ENCODE measurements at places on chromosomes 12 and 14. TPM values are rescaled to one million over a fixed set of nuclear protein-coding genes. Genes with fewer than 3 reads are reported as not detected.

DNA sequence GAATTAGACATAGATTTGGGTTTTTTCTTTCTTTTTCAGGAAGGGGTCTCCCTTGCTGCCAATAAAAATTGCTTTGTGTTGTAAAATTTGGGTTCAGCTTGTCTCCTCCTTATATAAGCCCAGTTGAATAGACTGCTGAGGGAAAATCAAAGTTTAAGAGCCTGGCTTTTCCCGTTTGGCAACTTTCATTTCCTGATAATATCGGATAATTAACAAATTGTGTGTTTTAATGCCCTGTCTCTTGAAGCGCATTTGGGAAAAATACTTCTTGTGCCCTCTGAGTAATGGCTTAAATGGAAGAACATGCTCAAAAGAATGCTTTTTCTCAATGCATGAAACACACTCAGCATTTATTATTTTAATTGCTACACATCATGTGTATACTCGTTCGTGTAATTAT lies 198.0 kb upstream of the DCN start:
- no peak for DNase-seq

- DNase-seq, result no peak
Observed at GRCh38 chr12:108783446-108783845, 52.1 kb upstream of the CORO1C start.

DNA sequence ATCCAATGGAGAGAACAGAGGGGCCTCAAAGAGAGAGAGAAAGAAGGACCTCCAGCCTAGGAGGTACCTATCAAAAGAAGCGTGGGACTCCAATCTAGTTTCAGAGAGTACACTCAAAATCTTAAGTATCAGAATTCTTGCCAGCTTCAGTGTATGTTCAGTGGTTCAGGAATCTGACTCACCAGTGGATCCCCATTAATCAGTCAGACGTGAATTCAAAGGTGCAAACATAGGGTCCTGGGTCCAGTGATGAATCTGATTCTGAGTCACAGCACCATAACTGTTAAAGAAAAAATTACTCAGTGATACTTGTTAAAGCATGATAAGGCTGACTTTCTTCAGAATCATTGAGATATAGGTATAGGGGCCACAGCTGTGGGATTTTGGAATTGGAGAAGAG lies 33.2 kb downstream of the ETNK1 start:
- DNase-seq, result no peak

- DNase-seq, result no peak
Observed at GRCh38 chr12:123427036-123427769, 9.3 kb downstream of the RILPL2 start.

The USP30 gene
- polyA plus RNA-seq, result 27.8 TPM

GRCh38 chr14:32043624-32044023 lies 33.5 kb upstream of the ARHGAP5 start:
- DNase-seq, result no peak

DNA sequence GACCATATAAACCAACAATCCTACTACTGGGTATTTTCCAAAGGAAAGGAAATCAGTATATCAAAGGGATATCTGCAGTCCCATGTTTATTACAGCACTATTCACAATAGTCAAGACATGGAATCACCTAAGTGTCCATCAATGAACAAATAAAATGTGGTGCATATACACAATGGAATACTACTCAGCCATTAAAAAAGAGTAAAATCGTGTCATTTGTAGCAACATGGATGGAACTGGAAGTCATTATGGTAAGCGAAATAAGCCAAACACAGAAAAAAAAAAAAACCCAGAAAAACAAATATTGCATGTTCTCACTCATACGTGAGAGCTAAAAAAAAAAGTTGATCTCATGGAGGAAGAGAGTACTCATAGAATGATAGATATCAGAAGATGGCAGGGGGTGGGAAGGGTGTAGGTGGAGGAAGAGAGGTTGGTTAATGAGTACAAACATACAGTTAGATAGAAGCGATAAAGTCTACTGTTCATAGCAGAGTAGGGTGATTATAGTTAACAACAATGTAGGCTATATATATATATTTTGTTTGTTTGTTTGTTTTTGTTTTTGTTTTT lies 49.3 kb downstream of the BCAT1 start:
- no peak for DNase-seq

The PRIMA1 gene
- polyA plus RNA-seq, result 1.4 TPM

The RNU4-1 gene
- polyA plus RNA-seq, result not detected

DNA sequence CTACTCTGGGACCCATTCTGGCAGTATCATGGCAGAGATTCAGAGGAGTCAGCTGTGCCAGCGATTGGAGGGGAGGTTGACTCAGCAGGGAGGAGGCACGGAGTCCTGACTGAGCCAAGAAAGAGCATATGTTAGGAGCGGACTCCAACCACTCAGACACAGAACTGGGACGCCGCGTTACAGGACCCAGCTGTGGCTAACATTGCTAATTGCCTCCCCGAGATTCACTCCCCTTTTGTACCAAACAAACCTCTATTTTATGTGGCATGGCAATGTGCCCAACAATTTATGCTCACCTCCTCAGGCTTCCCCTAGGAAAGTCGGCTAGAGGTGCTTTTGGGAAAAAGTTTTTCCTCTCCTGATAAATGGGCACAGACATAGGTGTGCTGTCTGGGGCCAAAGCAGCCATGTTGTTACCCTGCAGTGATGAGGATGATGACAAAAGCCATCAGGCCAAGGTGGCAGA lies 15.2 kb upstream of the CLIP1 start:
- DNase-seq, result no peak

GRCh38 chr12:124814741-124815613 lies 48.7 kb downstream of the SCARB1 start:
- DNase-seq, result no peak

DNA sequence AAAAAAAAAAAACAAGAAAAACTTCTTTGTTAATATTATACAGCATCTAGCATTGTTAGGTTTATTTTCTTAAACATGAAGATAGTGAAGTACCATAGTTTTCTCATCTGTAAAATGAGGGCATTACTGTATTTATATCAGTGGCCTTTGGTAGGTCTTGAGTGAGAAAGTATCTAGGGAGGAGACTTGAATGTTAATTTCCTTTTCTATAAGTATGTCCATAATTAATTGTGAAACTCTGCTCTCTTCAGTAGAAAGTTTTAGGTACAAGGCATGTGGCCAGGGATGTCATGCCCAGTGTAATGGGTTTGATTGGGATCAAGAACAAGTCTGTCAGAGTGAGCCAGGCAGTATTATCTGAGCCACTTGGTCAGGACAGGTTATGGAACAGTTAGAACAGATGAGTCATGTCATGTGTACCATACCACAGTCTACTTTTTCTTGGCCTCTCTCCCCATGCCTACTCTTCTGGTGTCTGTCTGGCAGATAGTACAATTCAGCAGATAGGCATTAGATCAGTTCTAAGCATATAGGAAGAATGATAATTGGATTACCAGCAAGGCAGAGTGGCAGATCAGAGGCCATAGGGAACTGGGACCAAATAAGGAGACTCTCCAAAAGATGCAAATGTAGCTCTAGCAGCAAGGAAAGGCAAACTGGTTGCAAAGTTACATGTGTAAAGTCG lies 30.4 kb downstream of the FBXO34 start:
- no peak for DNase-seq
